NCI-H524 (cell line): ENCODE measurements at places on chromosomes 4 and X.

DNA sequence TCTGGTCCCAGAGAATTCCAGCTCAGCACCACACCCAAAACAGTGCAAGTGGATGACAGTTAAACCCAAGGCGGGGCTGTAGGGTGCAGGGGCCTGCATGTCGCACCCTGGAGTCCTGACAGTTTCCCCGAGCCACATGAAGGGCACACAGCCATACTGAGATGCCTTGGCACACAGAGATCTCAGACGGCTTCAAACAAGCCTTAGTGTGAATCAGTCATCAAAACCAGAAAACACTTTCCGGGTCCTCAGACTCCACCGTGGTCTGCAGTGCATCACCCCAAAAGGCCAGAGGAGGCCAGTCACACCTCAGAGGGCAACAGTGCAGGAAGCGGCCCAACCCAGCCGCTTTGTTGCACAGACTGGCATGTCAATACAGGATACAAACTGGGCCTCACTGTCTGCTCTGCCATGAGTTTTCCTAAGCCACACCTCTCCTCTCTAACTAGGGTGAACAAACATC lies 64.6 kb upstream of the ENPP6 start:
- DNase-seq, result no peak

DNA sequence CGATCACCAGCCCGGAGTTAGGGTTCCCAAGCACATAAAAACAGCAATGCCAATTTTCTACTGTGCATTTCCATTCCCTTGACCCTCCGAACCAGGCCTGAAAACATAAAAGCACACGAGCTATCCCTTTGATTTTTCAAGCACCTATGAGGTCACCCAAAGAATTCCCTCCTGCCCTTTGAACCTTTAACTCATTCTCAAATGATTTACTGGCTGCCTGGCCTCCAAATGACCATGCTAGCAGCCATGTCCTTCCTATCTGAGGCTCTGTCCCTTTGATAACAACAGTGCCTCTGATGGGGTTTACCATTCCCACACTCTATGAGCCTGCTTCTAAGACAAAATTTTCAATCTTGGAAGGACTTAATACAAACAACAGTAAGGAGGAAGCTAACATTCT lies 15.2 kb downstream of the SHROOM4 start:
- DNase-seq, result no peak

DNA sequence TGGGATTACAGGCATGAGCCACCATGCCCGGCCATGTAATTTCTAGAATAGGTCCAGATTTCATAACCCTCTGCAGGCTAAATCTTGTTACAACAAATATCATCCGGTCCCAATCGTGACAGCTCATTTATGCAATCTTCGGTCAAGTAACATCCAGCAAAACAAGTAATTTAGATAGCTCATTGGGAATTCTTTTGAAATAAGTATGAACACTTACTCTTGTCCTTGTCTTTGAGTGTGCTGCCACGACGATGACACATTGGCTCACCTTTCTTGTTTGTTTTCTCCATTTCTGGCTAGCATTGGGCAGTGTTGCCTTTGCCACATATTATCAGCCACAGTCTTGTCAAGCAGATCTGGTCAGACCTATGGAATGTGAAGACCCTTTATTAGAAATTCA lies 92.0 kb downstream of the PHEX start:
- no peak for DNase-seq

- DNase-seq, result no peak
These were observed 270.6 kb upstream of the GALNTL6 start for GRCh38 chr4:171542640-171543039.

GRCh38 chr4:18638031-18638430 lies 616.5 kb upstream of the LCORL start:
- no peak for DNase-seq

DNA sequence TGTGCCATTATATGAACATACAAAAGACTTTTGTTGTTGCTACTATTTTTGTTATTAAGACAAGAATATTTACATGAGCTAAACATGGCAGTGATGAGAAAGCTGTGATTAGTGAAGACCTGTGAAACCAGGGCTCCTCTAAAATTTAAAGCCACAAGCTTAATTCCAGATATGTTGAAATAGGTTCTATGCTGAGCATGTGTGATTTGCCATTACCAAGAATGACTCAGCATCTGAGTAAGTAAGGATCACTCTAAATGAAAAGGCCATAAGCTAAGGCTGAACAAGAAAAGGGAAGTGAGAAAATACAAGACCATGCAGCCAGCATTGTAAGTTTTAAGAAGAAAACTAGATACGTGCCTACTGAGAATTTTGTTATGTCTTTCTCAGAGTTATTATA lies 75.9 kb upstream of the CAMK2D start:
- no peak for DNase-seq

DNA sequence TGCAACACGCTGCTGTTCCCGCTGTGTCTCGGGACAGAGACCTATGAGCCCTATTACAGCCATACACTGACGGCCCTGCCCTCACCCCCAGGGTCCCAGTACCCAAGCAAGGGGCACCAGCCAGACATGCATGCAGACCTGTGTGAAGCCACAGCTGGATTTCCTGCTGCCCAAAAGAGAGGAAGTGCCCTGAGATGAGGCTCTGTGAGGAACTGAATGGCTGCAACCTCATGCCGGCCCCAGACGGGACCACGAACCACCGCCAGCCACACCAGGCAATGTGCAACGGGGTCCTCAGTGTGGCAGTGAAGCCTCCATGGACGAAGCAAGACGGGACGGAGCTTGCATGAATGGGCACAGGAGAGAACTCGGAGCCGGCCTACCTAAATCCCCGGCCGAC lies 21.1 kb downstream of the CTBP1 start:
- no peak for DNase-seq

DNA sequence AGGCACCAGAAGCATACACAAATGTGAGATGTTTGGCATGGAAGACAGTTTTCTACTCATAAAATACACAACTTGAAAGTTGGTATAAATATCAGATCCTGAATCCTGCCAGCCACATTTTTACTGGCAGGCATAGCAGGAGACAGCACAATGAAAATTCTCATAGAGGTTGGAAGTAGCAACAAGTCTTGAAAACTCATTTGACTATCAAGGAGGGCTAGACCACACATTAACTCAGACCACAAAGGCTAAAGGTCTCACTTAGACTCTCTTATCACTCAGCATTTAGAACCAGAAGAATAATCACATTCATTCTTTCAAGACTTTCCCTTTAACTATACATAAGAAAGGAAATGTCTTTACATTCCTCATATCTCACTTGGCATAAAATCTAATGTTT lies 56.5 kb downstream of the SORBS2 start:
- no peak for DNase-seq

- no peak for DNase-seq
These were observed 56.2 kb downstream of the CDS1 start for GRCh38 chr4:84639145-84639544.

DNA sequence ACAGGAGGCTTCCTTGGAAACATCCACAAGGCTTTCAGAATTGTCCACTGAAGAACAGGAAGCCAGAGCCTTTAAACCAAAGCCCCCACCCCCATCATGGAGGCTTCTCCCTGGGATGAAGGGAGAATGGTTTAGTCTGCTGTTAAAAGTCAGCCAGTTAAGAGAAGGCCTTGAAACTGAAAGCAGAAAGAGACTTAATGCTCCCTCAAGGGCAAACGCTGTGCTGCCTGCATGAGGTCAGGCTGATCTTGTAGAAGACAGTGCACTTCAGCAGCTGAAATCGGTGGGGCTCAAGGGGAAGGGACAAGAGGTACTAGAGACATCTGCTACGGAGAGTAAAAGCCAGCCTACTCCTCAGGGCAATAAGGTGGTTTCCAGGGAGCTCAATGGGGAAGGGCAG lies 69.0 kb downstream of the HPRT1 start:
- DNase-seq, result no peak

DNA sequence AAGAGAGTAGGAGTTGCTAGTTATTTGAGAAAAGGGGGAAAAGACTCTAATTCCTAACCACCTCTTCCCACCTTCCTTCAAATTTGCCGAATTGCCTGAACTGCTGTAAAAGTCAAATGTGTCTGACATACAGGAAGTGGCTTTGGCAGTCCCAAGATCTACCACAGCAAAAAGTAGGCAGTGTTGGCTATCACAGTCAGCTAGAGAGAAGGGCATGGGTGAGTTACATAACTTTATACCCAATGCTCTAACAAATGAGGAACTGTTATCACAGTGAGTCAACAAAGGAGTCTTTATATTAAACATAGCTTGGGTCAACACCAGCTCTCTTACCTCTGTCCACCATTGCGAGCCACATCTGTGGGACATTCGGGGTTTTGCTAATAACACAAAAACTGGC lies 2.4 kb upstream of the MBNL3 start:
- no peak for DNase-seq

GRCh38 chr4:89753601-89754066 lies 83.3 kb downstream of the SNCA start:
- no peak for DNase-seq

- DNase-seq, result no peak
These were observed 706.6 kb upstream of the EPHA5 start for GRCh38 chr4:66376921-66377320.

GRCh38 chr4:81459228-81459627 lies 12.5 kb downstream of the RASGEF1B start:
- DNase-seq, result peak; percentile 76

DNA sequence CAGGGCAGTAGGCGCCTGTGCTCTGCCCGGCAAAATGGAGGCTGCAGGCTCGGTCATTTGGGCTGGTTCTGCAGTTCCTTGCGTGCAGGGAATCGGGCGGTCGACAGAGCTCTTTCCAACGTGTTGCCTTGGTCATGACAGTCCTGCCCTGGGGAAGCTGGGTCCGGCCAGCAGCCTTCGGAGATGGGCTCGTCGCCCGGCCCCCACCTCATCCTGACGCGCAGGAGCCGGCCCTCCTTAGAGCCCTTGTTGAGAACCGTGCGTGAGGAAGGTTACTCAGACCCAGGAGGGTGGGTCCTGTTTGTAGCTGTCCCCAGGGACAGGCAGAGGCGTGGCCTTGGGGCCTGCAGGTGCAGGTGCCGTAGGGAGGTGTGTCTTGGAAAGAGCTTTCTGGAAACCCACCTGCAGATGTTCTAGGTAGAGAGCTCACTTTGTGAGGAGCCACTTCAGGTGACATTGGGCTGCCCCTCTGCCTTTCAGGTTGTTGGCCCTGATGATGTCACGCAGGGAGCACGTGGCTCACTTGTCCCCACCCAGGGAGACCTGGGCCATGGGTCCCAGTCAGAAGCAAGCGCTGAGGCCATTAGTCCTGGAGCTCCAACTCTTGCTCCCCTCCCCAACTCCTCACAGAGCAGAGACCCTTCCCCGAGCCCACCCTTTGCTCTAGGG lies 15.2 kb upstream of the HGFAC start:
- no peak for DNase-seq

- DNase-seq, result no peak
These were observed 90.4 kb downstream of the GPAT3 start for GRCh38 chr4:83626245-83626836.

DNA sequence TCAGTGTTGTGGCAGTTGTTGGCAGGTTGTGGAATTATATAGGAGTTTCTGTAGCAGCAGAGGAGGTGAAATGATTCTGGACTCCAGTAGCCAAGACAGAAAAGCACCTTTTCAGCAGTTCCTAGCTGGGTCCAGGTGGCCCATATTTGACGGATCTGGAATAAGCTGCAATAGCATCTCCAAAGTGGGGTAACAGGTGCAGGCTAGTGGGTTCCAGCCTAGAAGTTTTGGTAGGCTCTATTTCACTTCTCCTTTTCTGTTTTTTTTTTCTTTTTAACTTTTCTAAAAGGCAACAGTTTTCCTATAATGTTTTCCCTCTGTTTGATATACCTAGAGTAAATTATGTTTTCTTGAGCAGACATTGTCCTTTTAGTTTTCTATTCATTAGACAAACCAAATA lies 392.5 kb downstream of the C4orf33 start:
- no peak for DNase-seq

DNA sequence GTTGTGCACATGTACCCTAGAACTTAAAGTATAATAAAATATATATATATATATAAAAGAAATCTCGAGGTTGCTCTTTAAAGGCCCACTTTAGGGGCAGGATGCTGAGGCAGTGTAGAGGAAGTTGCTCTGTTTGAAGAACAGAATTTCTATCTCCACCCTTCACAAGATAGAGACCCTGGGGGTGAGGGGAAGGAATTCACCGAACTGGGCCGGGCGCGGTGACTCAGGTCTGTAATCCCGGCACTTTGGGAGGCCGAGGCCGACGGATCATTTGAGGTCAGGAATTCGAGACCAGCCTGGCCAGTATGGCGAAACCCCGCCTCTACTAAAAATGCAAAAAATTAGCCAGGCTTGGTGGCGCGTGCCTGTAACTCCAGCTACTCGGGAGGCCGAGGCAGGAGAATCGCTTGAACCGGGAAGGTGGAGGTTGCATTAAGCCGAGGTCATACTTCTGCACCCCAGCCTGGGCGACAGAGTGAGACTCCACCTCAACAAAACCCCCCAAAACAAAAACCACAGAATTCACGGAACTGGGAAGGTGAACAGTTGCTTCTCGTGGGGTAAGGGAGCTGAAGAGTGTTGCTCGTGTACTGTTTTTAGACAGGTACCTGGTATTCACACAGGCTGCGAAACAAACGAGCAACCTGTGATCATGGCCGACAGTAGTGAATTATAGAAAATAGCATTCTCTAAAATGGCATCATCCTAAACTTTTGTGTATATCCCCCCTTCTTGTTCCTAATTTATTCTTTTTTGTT lies 6.2 kb downstream of the PLAC8 start:
- no peak for DNase-seq

DNA sequence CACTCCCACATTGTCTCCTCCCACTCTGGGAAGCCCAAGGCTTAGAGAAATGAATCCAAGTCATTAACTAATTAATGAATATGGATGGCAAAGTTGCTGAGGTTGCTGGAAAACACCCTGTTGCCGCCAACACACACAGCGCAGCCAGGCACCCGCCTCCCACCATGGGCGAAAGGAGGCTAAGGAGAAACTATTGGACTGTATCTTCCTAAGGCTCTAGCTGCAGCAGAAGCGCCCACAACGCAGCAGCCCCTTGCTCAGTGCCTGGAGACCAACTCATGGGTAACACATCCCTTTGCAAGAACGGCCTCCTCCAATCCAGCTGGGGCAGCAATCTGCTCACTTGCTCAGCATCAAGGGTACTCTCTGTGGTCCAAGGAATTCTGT lies 34.2 kb downstream of the TSC22D3 start:
- DNase-seq, result no peak

GRCh38 chr4:37675587-37676290 lies 10.4 kb downstream of the RELL1 start:
- no peak for DNase-seq

- no peak for DNase-seq
These were observed 51.1 kb upstream of the TMEM33 start for GRCh38 chr4:41883988-41884734.
